ENCODE measurements at places on chromosomes 4 and X. TPM values are rescaled to one million over a fixed set of nuclear protein-coding genes. Genes with fewer than 3 reads are reported as not detected.

DNA sequence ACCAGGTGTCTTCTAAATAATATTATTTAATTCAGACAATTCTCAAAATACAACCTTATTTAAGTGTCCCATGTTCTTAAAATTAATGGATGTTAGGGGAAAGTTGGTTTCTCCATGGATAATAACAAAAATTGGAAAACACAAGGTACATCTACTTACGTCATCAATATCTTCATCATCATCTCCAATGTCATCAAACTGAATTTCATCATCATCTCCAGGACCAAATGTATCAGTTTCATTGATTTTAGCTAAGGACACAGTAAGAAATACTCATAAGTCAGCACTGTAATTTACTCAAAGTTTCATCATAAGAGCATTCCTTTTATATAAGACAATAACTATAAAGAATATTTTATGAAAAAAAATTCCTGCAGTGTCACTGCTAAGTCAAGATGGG, 11.3 kb downstream of the EIF1AX start:
- DNase-seq, result no peak

The SATL1 gene
- total RNA-seq, result 1.2 TPM

DNA sequence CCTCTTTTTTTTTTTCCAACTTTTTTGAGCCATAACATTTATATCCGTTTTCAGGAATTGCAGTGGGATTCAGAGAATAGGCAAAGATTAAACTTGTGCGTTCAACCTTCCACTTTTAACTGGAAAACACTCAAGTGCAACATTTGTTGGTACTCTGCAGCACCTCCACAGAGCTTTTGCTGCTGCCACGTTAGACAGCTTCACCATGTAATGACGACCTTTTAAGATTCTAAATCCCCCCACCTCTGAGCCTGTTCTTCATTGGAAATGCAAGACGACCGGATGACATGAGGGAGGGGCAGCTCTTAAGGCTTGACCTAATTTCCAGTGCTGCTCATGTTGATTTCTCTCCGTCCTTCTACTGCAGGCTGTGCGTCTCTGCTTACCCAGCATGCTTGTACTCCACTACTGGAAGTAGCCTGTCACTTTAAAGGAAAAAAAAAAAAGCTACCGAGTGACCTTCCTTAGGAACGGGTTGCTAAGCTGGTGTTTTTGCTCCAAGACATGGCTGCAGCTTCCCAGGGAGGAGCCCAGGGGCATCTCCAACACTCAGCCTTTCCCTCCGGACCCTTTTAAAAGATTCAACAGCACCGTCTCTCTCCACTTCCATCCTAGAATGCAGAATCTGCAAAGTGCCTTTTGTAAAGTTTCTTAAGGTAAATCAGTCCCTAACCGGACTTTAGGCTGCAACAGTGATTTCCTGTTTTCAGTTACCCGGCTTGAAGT, at the start of gene CC2D2A:
CC2D2A (plus strand) TSS at position 481 of the 726 bp plus-strand sequence. CDS start 6,051 bp downstream, outside the sequence.
- no peak for DNase-seq

- DNase-seq, result no peak
Observed at GRCh38 chr4:29538889-29539646, 1181.1 kb upstream of the PCDH7 start.

GRCh38 chr4:75634951-75635350, 4.6 kb upstream of the CDKL2 start:
- no peak for DNase-seq

The GLRA3 gene
- 5.0 TPM for total RNA-seq

DNA sequence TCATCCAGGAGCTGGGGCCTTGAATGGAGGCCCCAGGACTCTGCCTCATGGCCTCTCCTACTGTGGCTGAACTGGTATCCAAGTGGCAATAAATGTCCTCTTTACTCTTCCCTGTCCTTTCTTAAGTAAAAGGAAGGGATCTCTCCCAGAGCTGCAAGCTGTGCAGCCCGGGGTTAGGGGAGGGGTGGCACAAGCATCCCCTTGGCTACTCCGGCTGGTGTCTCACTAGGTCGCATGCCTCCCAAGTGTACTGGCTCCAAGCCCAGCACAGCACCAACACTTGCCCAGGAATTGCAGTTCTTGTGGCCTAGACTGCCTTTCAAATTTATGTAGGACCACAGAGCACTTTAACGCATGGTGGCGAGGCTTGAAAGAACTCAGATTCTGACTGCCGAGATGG, 44.7 kb upstream of the MED14 start:
- DNase-seq, result no peak

- DNase-seq, result peak; percentile 71
Observed at GRCh38 chrX:123961268-123962005, at the start of gene STAG2. Gene STAG2 (plus strand): TSS chrX:123961706. CDS start chrX:124022628, 60,922 bp downstream.

- no peak for DNase-seq
Observed at GRCh38 chr4:186701273-186701672, 22.4 kb downstream of the FAT1 start.

The MGARP gene
- 1.2 TPM for total RNA-seq

The KIF4A gene
- 2.7 TPM for total RNA-seq

DNA sequence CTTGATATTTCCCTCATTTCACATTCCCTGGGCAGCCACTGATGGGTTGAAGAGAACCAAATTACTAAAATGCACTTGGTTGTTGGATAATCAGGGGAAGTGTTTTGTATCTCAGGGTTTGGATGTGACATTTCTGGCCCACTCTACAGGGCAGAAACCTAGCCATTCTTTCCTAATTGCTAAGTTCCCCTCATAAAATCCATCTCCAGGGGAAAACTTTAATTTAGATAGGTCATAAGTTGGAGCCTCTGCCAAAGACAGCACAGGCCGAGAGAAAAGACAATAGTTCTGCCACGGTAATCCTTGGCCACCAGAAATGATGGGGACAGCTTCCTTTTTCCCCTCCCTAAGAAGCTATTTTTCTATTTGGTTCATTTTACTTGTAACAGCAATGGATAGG, 192.7 kb upstream of the C1QTNF7 start:
- no peak for DNase-seq

The SPRY1 gene
- total RNA-seq, result 12.9 TPM

The F8 gene
- total RNA-seq, result 7.3 TPM

GRCh38 chr4:73631565-73632226, 11.5 kb upstream of the RASSF6 start:
- no peak for DNase-seq

GRCh38 chr4:45946699-45947098, 177.2 kb downstream of the GABRG1 start:
- DNase-seq, result no peak

- DNase-seq, result no peak
Observed at GRCh38 chr4:107815158-107815557, 9.6 kb upstream of the SGMS2 start.

The GJB1 gene
- not detected for total RNA-seq

The SLC10A6 gene
- total RNA-seq, result not detected

- no peak for DNase-seq
Observed at GRCh38 chr4:27692158-27692557, 831.5 kb downstream of the STIM2 start.

- DNase-seq, result peak; percentile 36
Observed at GRCh38 chrX:6228720-6229119, at the start of gene NLGN4X. Gene NLGN4X (minus strand): TSS chrX:6228867. CDS start chrX:6151466, 77,401 bp downstream.

DNA sequence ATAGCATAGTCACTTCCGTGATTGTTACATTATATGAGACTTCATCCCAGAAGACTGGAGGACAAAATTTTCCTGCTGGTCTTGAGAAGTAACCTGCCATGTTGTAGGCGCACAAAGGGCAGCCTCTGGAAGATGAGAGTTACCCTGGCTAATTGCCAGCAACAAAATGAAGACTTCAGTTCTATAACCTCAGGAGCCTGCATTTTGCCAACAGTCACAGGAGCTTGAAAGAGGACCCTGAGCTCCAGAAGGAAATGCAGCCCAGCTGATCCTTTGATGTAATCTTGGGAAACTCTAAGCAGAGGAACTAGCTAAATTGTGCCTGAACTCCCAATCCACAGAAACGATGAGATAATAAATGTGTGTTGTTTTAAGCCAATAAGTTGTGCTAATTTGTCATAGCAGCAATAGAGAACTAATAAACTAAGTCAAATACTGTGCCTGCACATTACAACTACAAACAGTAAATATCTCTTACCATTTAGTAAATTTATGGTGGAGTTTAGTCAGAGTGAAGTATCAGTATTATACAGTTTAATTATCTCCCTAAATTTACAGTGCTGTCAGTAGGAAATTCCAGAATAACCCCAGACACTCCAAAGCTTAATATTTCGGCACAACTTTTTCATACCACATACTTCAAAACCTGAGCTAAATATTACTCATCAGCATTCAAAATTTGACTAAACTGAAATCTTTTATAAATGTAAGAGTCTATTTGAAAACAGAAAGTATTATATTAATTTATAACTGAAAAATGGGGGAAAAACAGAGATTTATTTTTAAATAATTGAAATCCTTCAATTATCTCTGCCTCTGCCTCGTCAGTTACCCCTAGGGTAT, 90.1 kb upstream of the MAPK10 start:
- DNase-seq, result no peak

DNA sequence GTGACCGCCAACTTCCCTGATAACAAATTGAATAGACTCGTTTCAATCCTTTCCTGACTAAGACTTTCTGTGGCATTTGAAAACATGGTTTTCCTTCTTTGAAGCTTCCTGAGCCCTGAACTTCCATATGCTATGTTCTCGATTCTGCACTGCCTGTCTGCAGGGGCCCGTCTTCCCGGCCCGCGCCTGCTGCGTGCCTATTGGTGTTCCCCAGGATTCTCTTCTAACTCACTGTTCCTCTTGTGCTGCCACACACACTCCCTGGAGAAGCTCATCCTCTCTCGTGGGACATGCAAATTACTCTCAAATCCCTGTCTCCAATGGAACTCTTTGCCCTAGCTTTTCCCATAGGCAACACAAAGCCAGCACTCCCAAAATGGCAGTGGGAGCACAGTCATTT, 262.9 kb upstream of the GATB start:
- no peak for DNase-seq

The PHEX gene
- 1.7 TPM for total RNA-seq

GRCh38 chr4:121950680-121951520, 960 bp downstream of the TRPC3 start:
- no peak for DNase-seq

DNA sequence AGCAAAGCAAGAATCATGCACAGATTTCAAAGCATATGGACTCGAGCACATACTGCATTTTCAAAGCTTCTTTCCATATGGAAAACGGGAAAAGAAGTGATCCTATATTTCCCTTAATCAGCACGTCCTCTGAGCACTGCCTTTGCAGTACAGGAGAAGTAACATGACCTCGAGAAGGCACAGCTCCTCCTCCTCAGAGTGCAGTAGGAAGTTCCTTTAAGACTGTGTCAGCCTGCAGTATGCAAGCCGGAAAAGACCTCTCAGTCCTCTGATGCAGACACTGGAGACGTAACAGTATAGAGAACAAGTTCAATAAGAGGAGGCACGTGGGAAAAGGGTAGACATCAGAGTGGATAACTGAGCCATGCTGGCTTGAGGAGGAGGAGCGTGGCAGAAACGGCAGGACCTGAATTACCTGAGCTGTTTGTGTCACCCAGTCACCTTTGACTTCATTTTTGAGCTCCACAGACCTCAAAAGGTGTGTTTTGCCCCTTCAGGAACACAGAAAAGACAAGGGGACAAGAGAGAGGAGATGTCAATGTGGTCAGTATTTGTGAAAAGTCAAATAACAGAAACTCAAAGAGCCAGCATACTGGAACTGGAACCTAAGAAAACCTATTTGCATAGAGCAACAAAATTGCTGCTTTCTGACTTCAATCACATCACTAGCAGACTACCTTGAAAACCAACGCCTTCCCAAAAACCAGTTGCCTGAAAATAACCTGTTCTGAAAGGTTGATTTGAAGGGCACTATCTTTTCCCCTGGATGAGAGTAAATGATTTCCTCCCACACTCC, 20.8 kb downstream of the IRF2 start:
- DNase-seq, result no peak

GRCh38 chr4:164807611-164808010, 53.7 kb downstream of the SMIM31 start:
- DNase-seq, result no peak

The FGG gene
- 3.1 TPM for total RNA-seq

GRCh38 chr4:38004887-38005286, 44.7 kb downstream of the PTTG2 start:
- no peak for DNase-seq

DNA sequence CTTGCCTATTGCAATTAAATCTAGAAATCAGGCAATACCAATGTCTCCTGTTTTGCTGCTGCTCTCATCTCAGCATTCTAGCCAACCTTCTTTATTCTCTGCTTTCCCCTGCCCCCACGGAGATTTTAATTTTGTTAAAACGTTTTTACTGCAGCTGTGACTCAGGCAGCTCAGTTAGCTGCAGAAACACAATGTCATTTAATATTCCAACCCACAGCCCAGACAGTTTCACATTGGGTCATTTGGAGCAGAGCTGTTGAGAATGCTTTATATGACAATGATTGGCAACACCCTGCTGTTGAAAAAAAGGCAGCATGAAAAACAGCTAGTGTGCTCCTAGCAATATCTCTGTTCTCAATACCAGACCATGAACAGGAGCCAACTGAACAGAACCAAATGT, 12.6 kb upstream of the SLC10A4 start:
- no peak for DNase-seq

The HSD17B13 gene
- total RNA-seq, result 0.47 TPM

DNA sequence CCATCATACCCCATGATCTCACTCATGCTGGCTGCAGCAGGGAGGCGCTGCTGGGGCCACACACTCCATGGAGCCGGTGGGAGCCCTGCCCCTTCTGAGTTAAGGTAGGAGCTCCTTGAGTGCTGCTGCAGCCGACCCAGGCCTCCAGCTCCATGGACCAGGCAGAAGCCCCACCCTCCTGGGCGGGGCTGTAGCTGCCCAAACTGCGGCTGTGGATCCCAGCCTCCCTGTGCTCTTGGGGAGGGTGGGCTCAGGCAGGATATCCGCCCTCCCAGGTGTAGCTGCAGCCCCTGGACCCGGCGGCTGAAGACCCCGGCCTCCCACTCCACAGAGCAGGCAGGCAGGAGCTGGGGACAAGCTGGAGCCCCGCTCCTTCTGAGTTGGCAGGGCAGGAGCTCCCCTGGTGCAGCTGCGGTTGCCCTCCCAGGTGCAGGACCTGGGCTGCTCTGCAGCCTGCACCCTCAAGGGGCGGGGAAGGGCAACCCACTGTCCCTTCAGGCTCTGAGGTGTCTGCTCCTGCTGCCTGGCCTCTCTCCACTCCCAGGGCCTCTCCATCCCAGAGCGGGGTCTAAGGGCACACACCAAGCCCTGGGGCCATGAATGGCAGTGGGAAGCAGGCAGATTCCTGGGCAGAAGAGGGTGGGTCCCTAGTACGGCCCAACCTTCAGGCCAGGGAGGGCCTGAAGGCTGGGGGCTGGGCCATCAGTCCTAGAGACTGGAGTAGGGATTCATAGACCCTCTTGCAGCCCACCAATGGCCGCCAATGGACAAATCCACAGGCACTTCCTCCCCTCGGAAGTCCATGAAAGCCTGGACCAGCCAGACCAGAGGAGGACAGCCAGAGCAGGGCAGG, 466.1 kb downstream of the DTHD1 start:
- no peak for DNase-seq

- DNase-seq, result no peak
Observed at GRCh38 chr4:127778102-127778501, 4.0 kb upstream of the HSPA4L start.

DNA sequence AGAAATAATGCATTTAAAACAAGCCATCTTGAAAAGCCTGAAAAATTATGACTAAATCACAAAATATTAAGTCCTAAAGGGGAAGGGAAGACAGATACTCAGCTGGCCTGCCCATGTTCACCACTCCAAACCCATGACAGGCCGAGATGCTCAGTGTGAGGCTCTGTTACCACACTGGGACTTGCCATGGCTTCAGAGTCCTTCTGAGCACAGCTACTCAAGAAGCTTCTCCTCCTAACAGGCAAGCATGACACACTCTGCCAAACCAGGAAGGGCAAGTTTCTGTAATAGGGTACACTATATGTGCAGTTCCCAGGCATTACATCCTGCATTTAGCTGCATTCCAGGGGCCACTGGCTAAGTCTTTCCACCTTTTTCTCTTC, 34.0 kb upstream of the CYBB start:
- DNase-seq, result no peak
